ENCODE measurements at places on chromosomes 5 and 9.
A peak's percentile ranks its signal among the peaks of the same experiment; 100 is the strongest.

DNA sequence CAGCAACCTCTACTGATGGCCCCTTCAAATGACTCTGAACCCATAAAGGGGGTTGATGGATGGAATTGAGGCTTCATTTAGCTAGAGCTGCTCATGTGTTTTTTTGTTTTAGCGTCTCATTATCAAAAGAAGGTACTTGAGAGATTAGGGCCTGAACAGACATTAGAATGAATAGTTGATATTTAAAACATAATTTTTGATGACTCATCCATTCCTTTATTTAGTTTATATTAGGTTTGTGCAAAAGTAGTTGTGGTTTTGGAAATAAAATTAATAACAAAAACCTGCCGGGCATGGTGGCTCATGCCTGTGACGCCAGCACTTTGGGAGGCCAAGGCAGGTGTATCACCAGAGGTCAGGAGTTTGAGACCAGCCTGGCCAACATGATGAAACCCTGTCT lies 485.9 kb downstream of the PSAT1 start:
- DNase-seq = no peak

DNA sequence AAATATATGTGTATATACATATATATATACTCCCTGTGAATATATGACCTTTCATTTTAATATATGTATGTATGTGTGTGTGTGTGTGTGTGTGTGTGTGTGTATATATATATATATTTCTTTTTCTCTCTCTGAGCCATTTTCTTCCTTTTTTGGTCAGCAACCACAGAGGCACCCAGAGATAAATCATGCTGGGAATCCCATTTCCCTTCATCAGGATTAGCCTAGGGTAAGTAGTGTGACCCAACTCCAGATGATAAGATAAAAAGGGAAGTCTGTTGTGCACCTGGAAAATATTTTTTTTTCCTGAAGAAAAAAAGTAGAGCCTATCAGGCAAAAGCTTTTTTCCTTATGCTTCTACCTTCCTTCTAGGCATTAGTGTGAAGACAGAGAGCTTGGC lies 25.4 kb upstream of the SUB1 start:
- peak; percentile 12 for DNase-seq

GRCh38 chr9:90504486-90504885 lies 138.1 kb downstream of the DIRAS2 start:
- DNase-seq = no peak

DNA sequence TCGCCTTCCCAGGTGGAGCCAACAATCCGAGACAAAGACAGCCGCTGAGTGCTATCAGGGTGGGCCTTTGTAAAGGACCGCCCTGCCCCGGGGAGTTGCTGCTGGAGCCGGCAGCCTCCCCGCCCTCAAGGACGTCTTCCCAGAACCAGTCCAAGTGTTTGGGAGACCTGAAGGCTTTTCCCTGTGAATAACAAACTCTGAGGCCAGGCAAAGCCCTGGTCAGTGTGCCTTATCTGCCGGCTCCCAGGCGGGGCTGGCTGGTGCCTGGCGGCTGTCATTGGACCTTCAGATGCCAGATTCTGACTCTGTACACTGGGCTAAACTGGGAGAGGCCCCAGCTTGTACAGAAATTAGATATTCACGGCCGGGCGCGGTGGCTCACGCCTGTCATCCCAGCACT lies 2.1 kb downstream of the SLC9A3 start:
- DNase-seq = peak; percentile 36

DNA sequence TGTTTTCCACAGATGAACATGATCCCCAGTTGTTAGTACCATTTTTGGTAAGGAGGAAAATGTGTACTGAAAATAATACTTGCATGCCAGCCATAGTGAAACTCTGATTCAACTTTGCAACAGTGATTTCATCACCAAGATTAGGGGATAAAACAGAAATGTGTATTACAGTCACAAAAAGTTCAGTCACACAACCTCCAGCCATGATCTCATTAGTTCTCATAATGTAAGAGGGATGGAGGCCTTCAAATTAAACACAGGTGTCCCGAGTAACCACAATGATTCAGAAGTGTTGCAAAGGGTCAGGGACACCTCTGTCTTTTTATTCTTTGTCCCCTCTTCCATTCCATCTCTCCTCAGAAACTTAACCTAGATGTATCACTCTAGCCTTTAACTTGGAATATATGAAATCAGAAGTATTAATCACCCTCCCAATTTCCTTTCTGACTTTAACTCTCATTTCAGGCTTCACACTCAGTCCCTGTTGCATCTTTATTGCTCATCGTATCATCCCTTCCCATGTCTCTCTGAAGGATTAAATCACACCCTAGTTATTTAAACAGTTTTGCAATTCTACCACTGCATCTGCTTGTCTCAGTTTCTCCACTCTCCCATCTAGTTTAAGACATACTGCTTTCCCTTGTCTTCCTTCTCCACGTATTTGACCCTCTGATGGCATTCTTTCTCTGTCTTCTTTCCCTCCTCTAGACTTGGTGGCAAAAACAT lies 291.2 kb downstream of the ADAMTS6 start:
- DNase-seq = no peak

DNA sequence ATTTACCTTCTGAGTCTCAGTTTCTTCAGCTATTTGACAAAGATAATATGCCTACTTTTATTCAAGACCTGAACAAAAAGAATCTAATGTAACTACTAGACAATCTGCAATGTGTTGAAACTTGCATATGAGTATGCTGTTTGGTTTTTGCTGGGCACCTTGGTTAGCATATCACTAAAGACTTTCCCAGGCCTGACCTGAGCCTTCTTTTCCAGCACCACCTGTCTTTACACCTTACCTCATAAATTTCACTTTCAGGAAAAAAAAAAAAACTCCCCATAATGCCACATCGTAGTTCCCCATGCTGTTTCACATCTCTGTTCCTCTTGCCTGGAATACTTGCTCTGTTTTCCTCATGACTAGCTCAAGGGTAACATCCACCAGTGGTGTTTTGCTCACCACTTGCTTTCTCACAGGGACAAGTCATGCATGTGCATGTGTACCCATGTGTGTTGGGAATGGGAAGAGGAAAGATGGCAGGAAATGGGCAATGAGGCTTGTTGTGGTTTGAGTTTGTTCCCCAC lies 45.6 kb upstream of the TLE4 start:
- DNase-seq = no peak

DNA sequence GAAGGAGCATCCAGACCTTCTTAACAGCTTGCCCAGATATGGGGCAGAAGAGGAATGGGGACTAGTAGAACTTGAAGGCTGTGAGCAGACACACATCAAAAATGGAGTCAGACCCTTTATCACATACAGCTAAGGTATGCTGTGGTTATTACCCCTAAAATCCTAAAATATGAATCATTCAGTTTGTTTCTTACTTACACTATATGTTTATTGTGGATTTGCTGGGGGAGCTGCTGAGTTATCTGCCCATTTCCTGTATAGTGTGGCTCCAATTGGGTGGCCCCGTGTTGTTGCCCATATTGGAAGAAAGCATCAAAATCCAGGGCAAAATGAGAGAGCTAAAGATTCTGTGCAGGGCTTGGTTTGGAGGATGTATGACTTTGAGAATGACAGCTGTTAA lies 56.9 kb downstream of the AP3S1 start:
- DNase-seq = no peak

DNA sequence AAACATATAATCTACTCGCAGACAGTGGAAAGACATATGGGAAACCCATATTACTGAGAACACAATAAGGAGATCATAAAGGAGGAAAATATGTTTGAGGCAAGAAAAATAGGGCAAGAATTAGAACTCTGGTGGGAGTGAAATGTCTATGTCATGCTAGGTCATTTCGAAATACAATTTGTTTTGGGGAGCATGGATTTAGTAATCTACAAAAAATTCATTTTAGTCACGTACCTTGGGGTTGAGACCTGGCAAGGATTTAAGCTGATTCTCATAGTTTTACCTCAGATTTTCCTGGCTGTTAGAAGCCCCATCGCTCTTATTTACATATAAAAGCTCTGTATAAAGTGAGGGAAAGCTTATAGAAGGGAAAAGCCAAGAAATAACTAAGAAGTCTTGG lies 11.5 kb upstream of the CSNK1G3 start:
- DNase-seq = no peak

- DNase-seq = no peak
These were observed 41.9 kb downstream of the VCAN start for GRCh38 chr5:83513491-83513890.

- no peak for DNase-seq
These were observed 160.7 kb upstream of the PITX1 start for GRCh38 chr5:135194573-135195269.

DNA sequence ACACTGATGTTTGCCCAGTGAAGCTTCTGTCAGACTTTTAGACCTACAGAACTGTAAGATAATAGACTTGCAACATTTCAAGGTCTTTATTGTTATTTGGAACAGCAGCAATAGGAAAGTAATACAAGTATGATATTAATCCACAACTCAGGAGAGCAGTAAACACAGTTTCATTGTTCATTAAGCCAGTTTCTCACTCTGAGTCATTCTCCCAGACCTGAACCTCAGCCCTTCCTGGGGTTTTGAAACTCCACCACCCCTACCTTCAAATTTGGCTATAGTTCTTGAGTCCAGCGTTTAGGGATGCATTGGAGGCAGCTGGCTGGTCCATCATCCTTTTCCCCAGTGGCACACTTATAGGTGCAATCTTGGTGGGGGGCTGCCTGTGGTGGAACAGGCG lies 203.2 kb downstream of the RAB3C start:
- no peak for DNase-seq

DNA sequence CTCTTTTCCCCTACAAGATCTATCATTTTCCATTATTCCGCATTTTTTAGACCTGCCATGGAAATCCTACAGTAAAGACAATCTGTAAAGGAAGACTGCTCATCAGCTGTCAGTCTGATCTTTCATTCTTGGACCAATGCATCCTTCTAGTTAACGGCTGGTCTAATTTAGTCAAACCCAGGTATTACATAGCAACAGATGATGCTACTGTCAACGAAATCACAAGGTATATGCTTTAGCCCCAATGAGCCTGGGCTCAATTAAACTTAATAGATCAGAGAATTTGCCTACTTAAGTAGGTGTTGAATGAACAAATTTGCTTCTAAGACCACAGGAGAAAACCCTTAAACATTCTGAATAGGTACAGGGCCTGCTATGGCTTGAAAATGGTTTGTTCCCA lies 207.0 kb downstream of the TSSK1B start:
- no peak for DNase-seq

DNA sequence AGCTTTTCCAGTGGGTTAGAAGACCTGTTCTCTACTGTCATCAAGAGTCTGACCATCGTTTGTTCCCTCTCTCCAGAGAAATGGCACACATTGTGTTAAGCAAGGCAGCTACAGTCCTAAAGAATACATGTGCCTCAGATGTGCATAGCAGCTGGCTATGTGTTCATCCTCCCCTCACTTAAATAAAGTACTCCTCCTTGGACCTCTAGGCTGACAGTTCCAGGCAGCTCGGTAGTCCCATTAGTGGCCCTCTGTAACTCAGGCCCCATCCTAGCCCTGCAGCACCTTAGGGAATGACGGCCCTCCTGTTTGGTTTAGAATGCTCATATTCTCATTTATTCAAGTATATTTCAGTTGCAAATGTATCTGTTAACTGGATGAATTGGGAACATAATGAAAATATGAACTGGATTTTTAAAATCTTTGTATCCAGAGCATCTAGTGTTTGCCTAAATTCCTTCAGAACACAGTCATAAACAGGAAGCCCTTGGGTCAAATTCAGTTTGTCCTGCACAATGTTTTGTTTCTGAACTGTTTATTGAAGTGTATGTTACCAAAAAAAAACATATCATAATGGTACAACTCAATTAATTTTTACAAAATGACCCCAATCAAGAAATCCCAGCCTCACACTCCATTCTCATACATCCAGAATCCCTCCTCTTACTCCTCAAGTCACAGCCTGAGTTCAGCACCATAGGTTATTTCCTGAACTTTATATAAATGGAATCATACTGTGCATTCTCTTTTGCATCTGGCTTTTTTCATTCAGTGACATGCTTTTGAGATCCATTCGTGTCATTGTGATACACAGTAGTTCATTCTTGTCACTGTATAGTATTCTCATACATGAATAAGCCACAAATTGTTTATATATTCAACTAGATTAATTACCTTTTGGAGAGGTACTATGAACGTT lies 1.6 kb upstream of the ASPN start:
- DNase-seq = no peak

- DNase-seq = no peak
These were observed 549 bp downstream of the CCL21 start for GRCh38 chr9:34709196-34709978.

- DNase-seq = no peak
These were observed 382.0 kb downstream of the PSAT1 start for GRCh38 chr9:78678877-78679276.

GRCh38 chr5:74948031-74948546 lies 81.9 kb upstream of the FAM169A start:
- DNase-seq = no peak

- DNase-seq = no peak
These were observed 142.6 kb downstream of the PBX3 start for GRCh38 chr9:125889476-125890419.

GRCh38 chr5:56251918-56252553 lies 18.9 kb upstream of the ANKRD55 start:
- peak; percentile 93 for DNase-seq

- DNase-seq = no peak
These were observed 235.7 kb downstream of the NSG2 start for GRCh38 chr5:174281089-174281760.

DNA sequence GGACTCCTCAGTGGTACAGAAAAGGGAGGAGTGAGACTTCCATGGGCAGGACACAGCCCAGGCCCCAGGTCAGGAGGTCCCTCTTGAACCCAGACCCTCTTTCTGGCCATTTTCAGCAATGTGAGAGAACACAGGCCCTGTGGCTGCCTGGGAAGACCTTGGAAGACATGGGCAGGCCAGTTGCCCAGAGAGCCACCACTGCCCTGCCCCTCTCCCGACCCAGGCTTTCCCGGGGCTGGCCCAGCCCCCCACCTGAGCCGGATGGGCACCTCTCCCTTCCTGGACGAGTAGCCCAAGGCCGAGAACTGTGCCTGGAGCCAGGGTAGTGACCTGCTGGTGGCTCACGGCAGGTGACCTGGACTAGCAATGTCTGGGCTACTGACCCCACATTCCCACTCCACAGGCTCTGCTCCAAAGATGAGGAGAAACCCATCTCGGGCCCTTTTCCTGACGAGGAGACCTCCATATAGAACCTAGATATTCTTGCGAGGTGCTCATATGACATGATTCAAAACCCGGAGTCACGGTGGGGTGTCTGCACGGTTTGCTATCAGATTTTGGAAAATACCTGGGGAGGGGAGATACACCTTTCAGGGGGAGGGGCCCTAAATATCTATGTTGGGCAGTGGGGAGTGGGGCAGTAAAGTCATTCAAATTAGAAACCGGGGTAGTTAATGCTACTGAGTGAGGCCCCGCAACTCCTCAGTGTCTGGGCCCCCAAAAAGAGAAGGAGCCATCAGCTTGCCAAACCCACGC lies 59.4 kb downstream of the ZNF354C start:
- no peak for DNase-seq

- peak; percentile 19 for DNase-seq
These were observed 99.6 kb downstream of the BASP1 start for GRCh38 chr5:17316970-17317459.

GRCh38 chr9:89781838-89782540 lies 177.2 kb downstream of the GADD45G start:
- peak; percentile 34 for DNase-seq

DNA sequence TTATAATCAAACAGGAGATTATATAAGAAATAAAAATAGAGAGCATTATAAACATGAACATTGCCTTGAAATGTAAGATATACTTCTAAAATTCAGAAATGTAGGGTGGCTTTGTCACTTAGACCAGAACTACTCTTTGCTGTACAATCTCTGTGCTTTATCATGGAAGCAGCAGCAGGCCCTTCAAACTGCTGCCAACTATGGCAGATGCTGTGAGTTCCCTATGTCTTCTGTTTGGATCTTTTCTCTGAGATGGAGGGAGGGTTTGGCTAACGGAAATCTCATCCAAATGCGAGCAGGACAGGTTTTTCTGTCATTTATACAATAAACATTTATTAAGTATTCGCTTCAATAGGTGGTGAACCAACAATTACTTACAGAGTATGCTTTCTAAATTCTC lies 34.8 kb upstream of the RICTOR start:
- DNase-seq = no peak

Data from OCI-M1 (cell line).